ENCODE measurements at places on chromosomes 3 and 15. TPM values are rescaled to one million over a fixed set of nuclear protein-coding genes. Genes with fewer than 3 reads are reported as not detected.

Gene MOBP
- total RNA-seq = not detected

Gene HIGD2B
- total RNA-seq = not detected

Gene CPLX3
- total RNA-seq = not detected

Gene PLD1
- 8.0 TPM for total RNA-seq

Gene AVEN
- total RNA-seq = 26.2 TPM

Gene ADAMTSL3
- not detected for total RNA-seq

Gene CDC25A
- 1.2 TPM for total RNA-seq

Gene ITIH4
- total RNA-seq = 0.29 TPM

Gene SLC15A2
- total RNA-seq = under 0.01 TPM

Gene SMCO1
- not detected for total RNA-seq

Gene AMIGO3
- total RNA-seq = 1.2 TPM

Gene NBEAL2
- total RNA-seq = 5.0 TPM

Gene SLC9C1
- total RNA-seq = not detected

Gene SCAANT1
- not detected for total RNA-seq

Gene TIMP4
- total RNA-seq = 21.3 TPM

Gene MED12L
- 0.29 TPM for total RNA-seq

Gene ACAN
- not detected for total RNA-seq

Gene KCNMB2
- total RNA-seq = not detected

Gene CCRL2
- total RNA-seq = 5.0 TPM

Gene SGO1
- 7.6 TPM for total RNA-seq

Gene SEMA6D
- 2.9 TPM for total RNA-seq

Gene RAB6B
- total RNA-seq = not detected

Gene CHCHD6
- total RNA-seq = 18.6 TPM

Gene GCSAM
- not detected for total RNA-seq

Gene ZXDC
- total RNA-seq = 9.2 TPM

Gene EFL1
- 17.3 TPM for total RNA-seq

Gene SOX2
- not detected for total RNA-seq

Gene PPCDC
- total RNA-seq = 23.7 TPM

Gene DVL3
- total RNA-seq = 41.8 TPM

Gene AADACL2
- not detected for total RNA-seq

Gene EFHB
- not detected for total RNA-seq

Gene KLHL40
- total RNA-seq = not detected

Gene CYP8B1
- not detected for total RNA-seq

Gene RBP2
- not detected for total RNA-seq

Gene ATRIP
- 4.3 TPM for total RNA-seq
